ENCODE measurements at places on chromosomes 1 and 21.

DNA sequence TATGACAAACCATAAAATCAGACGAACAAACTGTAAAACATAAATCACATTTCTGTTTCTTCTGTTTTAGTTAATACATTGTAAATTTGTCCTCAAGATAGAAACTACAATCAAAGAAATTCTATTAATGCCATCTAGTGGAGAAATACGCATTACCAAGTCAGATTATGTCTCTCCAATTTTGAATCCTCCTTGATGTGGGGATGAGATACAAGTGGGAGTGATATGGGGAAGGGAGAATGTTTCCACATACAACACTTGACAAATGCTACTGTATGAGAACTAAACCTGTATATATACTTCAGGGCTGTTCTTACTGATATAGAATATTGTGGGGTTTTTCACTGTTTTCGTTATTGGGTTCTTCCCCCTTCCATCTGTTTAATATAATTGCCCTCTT lies 2.6 kb downstream of the HFM1 start:
- no peak for DNase-seq

DNA sequence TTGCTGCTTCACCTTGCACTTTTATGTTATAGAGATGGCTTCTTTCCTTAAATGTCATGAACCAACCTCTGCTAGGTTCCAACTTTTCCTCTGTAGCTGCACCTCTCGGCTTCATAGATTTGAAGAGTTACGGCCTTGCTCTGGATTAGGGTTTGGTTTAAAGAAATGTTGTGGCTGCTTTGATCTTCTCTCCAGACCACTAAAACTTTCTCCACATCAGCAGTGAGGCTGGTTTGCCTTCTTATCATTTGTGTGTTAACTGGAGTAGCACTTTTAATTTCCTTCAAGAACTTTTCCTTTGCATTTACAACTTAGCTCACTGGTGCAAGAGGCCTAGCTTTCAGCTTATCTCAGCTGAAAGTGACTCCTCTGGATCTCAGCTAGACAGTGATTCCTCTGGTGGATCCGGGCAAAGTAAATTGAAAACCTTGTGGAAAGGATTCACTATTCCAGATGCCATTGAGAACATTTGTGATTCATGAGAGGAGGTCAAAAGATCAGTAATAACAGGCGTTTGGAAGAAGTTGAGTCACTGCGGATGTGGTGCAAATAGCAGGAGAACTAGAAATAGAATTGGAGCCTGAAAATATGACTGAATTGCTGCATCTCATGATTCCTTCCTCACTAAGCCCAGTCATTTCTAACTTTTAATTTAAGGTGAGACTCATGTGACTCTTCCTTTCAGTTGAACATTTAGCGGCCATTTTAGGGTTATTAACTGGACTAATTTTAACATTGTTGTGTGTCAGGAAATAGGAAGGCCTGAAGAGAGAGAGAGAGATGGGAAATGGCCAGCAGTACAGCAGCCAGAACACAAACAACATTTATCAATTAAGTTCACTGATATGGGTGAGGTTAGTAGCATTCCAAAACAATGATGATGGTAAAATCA lies 16.2 kb upstream of the RGS1 start:
- DNase-seq = no peak

GRCh38 chr21:45304476-45304830 lies 16.8 kb upstream of the POFUT2 start:
- no peak for DNase-seq

DNA sequence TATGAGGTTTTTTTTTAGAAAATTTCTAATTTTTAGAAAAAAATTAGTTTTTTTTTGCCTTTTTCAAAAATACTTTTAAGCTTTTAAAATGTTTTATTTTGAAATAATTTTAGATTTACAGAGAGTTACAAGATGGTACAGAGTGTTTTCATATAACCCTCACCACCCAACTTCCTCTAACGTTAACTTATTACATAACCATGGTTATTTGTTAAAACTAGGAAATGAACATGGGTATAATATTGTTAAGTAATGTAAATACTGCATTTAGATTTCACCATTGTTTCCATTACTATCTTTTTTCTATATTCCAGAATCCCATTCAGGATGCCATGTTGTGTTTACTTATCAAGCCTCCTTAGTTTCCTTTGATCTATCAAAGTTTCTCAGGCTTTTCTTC lies 45.2 kb upstream of the ST6GALNAC3 start:
- DNase-seq = no peak

- no peak for DNase-seq
Observed at GRCh38 chr1:245235156-245235555, 80.4 kb downstream of the KIF26B start.

GRCh38 chr1:161013488-161014230 lies 7.3 kb downstream of the F11R start:
- DNase-seq = peak; percentile 51

Data from stimulated activated CD8-positive, alpha-beta memory T cell treated with anti-CD3 and anti-CD28 coated beads, Interleukin-12 subunit alpha, Interleukin-12 subunit beta, amount 100 ng/mL, for 4 hours (primary cell).